ENCODE measurements at places on chromosomes 12 and 14. TPM values are rescaled to one million over a fixed set of nuclear protein-coding genes. Genes with fewer than 3 reads are reported as not detected.

Gene GUCY2C
- total RNA-seq: not detected

DNA sequence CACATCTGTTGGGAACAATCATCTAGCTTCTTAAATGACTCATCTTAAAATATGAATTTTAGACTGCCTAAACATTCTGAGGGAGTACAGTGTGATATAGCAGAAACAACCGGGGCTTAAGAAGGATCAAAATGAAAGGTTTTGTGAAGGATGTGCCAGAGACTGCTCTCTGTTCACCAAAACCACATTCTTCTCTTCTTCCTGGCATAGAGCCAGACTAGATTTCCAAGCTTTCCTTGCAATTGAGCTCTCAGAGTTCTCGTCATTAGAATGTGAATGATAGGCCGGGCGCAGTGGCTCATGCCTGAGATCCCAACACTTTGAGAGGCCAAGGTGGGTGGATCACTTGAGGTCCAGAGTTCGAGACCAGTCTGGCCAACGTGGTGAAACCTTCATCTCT lies 94.5 kb downstream of the LRRIQ1 start:
- peak; percentile 43 for DNase-seq

GRCh38 chr12:77996670-77997069 lies 166.0 kb downstream of the NAV3 start:
- DNase-seq: no peak

Gene FAM186B
- 0.19 TPM for total RNA-seq

- no peak for DNase-seq
Observed at GRCh38 chr14:97408503-97408902, 611.3 kb downstream of the VRK1 start.

Gene BBOF1
- 4.9 TPM for total RNA-seq

All from LHCN-M2 (cell line).